ENCODE measurements at places on chromosomes 12 and 14.

GRCh38 chr14:96660667-96661066 is 136.5 kb upstream of the VRK1 start:
- no peak for DNase-seq

- DNase-seq, result no peak
These were observed 404.2 kb downstream of the TMEM121 start for GRCh38 chr14:105930572-105930971.

GRCh38 chr12:30026621-30027234 is 243.0 kb upstream of the TMTC1 start:
- no peak for DNase-seq

GRCh38 chr12:78324234-78324633 is 493.5 kb downstream of the NAV3 start:
- DNase-seq, result no peak

GRCh38 chr12:132622437-132623071 is 4.0 kb downstream of the P2RX2 start:
- DNase-seq, result no peak

Data from T-helper 17 cell (primary cell).